Stomach (tissue), 19 donors: ENCODE measurements at places on chromosomes 3 and 15. TPM values are rescaled to one million over a fixed set of nuclear protein-coding genes. Genes with fewer than 3 reads are reported as not detected.

The AMIGO3 gene
- 1.3 TPM for total RNA-seq

The LTK gene
- 25.2 TPM for total RNA-seq

GRCh38 chr3:117399311-117400078, 689.9 kb downstream of the TUSC7 start:
- H3K36me3 ChIP-seq, result no peaks in the 10 kb centered on the region
- no peaks in the 10 kb centered on the region for H3K27me3 ChIP-seq
- H3K4me3 ChIP-seq, result no peak overlapping the region
- no peak overlapping the region for H3K27ac ChIP-seq

DNA sequence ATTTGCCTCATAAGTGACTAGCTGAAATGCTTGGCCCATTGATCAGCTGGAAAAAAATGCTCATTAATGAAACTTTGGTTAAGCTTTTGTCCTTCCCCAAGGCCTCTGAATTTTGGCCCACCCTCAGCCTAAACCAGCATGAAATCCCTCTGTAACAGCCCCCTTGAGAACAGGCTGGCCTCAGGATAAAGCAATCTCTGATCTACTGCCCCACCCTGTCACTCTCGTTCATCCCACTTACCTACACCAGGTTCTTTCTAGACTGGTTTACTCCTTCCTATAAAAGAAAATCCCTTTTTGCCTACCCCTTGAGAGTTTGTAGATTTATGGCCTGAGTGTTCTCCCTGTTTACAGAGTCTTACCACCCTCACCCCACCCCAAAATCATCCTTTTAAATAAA, 3.4 kb upstream of the AEN start:
- no peaks in the 10 kb centered on the region for H3K36me3 ChIP-seq
- no peak overlapping the region for H3K27ac ChIP-seq
- no peak overlapping the region for H3K4me3 ChIP-seq
- no peaks in the 10 kb centered on the region for H3K27me3 ChIP-seq
- DNase-seq, result no peak

DNA sequence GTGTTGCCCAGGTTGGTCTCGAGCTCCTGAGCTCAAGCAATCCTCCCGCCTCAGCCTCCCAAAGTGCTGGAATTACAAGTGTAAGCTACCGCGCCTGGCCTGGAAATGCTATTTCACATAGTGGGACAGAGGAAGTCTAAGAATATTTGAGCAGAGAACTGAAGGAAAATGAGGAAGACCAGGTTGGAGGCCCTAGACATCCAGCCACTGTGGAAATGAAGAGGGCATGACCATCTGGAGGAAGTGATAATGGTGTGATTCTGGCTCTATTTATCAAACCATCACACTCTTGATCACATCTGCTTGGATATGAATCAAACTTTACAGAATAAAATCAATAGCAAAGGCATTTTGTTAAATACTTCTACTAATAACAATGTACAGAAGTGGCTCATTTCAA, 65.9 kb upstream of the ARHGEF3 start:
- H3K36me3 ChIP-seq, result no peaks in the 10 kb centered on the region
- no peaks in the 10 kb centered on the region for H3K27me3 ChIP-seq
- H3K4me1 ChIP-seq, result peaks cover 4% of the 10 kb centered on the region
- no peak overlapping the region for H3K27ac ChIP-seq
- no peak overlapping the region for H3K4me3 ChIP-seq

GRCh38 chr3:9316881-9317361, 45.9 kb upstream of the THUMPD3 start:
- peak overlapping the region; percentile 69 for H3K27ac ChIP-seq
- peak; percentile 71 for DNase-seq
- peak overlapping the region; percentile 36 for H3K4me3 ChIP-seq
- no peaks in the 10 kb centered on the region for H3K36me3 ChIP-seq

DNA sequence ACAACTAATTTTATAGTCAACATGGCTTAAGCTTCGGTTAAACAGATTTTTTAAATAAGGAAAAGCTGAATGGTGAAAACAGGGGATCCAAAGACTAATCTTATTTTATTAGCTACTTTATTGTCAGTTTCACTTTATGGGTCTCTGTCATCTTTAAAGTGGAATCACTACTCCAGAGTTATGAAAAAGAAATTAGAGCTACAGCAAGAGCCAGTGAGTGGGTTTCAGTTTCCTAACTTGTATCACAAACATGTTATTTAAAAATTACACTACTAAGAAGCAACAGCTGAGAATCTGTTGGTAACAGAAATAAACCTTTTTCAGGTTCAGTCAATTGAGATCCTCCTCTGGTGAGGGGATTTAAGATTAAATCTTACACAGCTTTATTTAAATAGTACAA, 10.0 kb downstream of the PHC3 start:
- H3K36me3 ChIP-seq, result peaks cover 100% of the 10 kb centered on the region
- DNase-seq, result no peak
- no peak overlapping the region for H3K4me3 ChIP-seq
- peaks cover 19% of the 10 kb centered on the region for H3K4me1 ChIP-seq

The FAH gene
- 40.6 TPM for total RNA-seq

GRCh38 chr3:28171962-28172361, 69.5 kb upstream of the CMC1 start:
- no peak overlapping the region for H3K4me3 ChIP-seq
- DNase-seq, result no peak
- no peaks in the 10 kb centered on the region for H3K4me1 ChIP-seq
- H3K27me3 ChIP-seq, result no peaks in the 10 kb centered on the region
- no peaks in the 10 kb centered on the region for H3K36me3 ChIP-seq

DNA sequence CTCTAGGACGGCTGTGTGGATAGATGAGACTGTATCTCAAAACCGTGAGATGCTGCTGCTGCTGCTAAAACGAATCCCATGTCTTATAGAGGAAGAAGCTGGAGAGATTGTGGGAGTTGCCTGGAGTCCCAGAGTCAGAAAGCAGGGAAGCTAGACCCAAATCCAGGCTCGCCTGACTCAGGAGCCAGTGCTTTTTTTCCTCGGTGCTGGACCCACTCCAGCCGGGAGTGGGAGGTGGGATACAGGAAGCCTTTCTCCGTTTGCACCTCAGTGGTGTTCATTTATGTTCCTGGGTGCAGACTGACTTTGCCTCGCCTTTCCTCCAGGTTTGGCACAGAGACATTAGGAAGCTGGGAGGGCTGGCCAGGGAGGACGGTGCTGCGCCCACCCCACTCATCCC, 150.9 kb upstream of the LINGO1 start:
- H3K36me3 ChIP-seq, result no peaks in the 10 kb centered on the region
- no peak overlapping the region for H3K4me3 ChIP-seq
- H3K27me3 ChIP-seq, result no peaks in the 10 kb centered on the region
- H3K27ac ChIP-seq, result no peak overlapping the region

- no peaks in the 10 kb centered on the region for H3K36me3 ChIP-seq
- no peaks in the 10 kb centered on the region for H3K4me1 ChIP-seq
- no peak overlapping the region for H3K4me3 ChIP-seq
- no peak overlapping the region for H3K27ac ChIP-seq
- DNase-seq, result no peak
- H3K27me3 ChIP-seq, result no peaks in the 10 kb centered on the region
Observed at GRCh38 chr3:61464518-61465140, 96.7 kb upstream of the PTPRG start.

GRCh38 chr3:29263476-29263875, 17.4 kb upstream of the RBMS3 start:
- H3K27me3 ChIP-seq, result no peaks in the 10 kb centered on the region
- no peak overlapping the region for H3K27ac ChIP-seq
- DNase-seq, result peak; percentile 21

DNA sequence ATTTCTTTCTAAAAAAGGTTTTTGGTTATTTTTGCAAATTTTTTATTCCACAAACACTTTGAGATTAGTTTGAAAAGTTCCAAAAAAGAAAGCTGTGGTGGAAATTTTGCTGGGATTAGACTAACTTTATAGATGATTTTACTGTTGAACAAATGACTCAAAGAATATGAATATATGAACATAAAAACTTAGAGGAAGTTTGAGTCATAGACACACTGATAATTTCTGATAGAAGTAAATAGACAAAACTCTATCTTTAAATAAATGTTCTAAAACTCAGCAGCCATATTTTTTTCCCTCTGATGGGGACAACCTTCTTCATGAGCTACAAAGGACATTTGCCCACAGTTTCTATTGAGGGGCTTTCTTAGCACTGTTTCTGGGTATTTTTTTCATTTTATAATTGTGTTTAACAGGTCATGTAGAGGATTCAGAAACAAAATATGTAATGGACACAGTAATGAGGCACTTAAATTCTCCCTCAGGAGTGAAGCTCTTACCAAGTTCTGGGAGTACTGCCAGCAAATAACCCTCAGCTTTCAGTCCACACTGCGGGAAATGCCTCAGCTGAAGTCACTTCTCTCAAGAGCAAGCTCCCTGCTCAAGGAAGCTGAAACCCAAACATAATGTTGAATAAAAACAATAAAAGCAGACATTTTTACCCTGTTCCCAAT, 157.6 kb downstream of the NFKBIZ start:
- peak; percentile 65 for DNase-seq
- no peak overlapping the region for H3K4me3 ChIP-seq
- H3K27me3 ChIP-seq, result no peaks in the 10 kb centered on the region

DNA sequence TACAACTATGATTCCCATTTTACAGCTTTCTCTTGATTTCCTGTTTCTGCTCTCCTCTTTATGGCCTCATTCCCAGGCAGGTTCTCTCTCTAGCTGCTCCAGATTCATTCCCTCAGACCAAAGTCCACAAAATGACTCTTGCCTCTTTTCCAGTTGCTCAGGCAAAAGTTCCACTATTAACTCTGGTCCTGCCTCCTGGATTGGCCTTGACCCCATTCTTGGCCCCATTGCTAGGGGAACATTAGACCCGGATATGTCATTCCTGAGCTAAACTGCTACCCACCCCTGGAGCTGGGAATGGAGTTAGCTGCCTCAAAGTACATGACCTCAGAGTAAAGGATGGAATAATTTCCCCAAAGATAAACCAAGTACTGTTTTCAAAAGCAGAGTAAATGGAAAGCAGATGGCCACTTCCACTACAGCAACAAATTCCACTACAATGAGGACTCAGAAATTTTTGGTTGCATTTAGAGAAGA, 73.0 kb upstream of the GAP43 start:
- no peak overlapping the region for H3K27ac ChIP-seq
- no peaks in the 10 kb centered on the region for H3K4me1 ChIP-seq
- no peak for DNase-seq
- no peaks in the 10 kb centered on the region for H3K36me3 ChIP-seq
- H3K4me3 ChIP-seq, result no peak overlapping the region

- DNase-seq, result peak; percentile 78
- peak overlapping the region; percentile 47 for H3K27ac ChIP-seq
- H3K36me3 ChIP-seq, result no peaks in the 10 kb centered on the region
- H3K27me3 ChIP-seq, result no peaks in the 10 kb centered on the region
Observed at GRCh38 chr3:52176951-52177700, 20.8 kb upstream of the ALAS1 start.

DNA sequence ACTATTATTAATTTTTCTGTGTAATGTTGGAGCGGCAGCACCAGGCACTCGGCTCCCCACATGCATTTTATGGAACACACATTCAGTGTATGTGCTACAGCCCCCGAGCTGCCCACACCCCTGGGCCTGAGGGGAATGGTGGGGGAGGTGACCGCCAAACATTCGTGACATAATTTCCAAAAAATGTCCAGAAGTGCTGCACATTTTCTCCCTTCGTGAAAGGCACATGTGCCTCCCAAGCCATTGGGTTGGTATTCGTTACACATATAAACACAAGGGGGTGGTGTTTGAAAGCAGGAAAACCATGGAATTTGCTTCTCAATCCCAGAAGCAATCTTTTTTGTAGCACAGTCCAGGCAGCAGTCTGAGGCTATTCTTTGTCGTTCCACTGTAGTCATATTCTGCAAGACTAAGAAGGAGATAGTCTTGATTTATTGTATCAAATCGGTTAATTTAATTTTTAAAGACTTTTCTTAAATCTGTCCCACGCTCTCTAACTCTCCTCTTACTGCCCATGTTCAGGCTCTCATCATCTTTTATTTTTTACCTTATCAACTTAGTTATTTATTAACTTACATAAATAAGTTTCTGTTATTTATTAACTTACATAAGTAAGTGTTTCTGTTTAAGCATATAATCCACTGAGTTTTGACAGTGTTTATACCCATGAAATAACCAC, 39.2 kb upstream of the POLR2M start:
- DNase-seq, result peak; percentile 83
- peak overlapping the region; percentile 51 for H3K27ac ChIP-seq
- H3K36me3 ChIP-seq, result no peaks in the 10 kb centered on the region

DNA sequence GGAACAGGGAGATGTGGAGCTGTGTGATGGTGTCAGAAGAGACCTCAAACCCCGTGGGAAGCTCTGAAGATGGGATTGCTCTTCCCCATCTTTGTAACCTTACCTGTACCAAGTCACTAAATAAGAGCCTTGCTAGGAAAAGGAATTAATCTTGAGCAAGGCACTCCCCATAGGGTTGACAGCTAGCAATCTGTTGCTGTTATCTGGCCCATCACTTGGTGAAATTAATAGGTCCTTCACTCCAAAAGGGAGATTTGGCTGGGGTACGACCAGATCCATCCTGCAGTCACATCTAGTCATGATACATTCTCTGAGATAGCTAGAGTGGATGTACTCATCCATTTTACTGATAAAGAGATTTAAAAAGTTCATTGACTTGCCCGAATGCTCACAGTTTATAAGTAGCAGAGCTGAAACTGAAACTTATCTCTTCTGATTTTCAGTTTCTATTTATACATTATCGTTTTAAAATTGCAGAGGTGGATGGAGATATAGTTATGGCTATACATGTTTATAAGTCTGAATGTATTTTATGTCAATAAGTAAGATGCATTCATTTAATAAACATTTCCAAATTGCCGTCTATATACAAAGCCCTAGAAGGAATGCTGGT, 299.1 kb upstream of the MCTP2 start:
- H3K36me3 ChIP-seq, result no peaks in the 10 kb centered on the region
- H3K4me3 ChIP-seq, result no peak overlapping the region
- no peaks in the 10 kb centered on the region for H3K27me3 ChIP-seq
- no peak overlapping the region for H3K27ac ChIP-seq
- DNase-seq, result no peak

DNA sequence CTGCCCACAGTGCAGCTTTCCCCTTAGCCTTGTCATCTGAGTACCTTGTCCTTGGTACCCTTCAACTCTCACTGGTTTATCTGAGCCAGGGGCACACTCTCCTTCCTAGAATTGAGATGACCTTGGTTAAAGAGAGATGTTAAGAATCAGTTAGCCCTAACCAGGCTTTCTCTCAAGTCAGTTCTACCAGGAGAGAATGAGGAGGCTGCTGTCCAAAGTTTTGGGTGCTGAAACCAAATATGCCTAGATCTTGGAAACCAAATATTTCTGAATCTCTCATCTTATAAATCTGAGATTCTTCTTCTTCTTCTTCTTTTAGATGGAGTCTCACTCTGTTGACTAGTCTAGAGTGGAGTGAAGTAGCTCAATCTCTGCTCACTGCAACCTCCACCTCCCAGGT, 12.0 kb upstream of the CTXND1 start:
- no peaks in the 10 kb centered on the region for H3K27me3 ChIP-seq
- no peak overlapping the region for H3K27ac ChIP-seq
- H3K4me1 ChIP-seq, result no peaks in the 10 kb centered on the region
- no peaks in the 10 kb centered on the region for H3K36me3 ChIP-seq

DNA sequence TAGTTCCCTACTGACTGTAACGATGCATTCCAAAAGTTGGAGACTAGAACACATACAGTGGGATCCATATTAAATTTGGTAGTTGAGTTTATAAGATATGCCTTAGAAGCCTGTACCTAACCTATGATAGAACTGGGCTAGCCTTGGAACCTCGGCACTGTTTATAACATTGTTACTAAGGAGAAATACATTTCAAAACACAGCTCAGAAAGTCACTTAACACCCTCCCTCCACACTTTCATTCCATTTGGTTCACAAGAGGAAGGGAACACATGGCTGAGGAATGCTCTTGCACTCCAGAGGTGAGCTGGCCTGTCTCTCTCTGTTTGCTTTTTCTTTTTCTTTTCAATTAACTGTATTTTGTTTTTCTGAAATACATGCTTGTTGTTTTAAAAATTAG, 48.7 kb upstream of the TSC22D2 start:
- H3K4me3 ChIP-seq, result no peak overlapping the region
- H3K27me3 ChIP-seq, result no peaks in the 10 kb centered on the region
- H3K36me3 ChIP-seq, result no peaks in the 10 kb centered on the region
- no peak overlapping the region for H3K27ac ChIP-seq
